ENCODE measurements at places on chromosomes 3 and 15. TPM values are rescaled to one million over a fixed set of nuclear protein-coding genes. Genes with fewer than 3 reads are reported as not detected.

DNA sequence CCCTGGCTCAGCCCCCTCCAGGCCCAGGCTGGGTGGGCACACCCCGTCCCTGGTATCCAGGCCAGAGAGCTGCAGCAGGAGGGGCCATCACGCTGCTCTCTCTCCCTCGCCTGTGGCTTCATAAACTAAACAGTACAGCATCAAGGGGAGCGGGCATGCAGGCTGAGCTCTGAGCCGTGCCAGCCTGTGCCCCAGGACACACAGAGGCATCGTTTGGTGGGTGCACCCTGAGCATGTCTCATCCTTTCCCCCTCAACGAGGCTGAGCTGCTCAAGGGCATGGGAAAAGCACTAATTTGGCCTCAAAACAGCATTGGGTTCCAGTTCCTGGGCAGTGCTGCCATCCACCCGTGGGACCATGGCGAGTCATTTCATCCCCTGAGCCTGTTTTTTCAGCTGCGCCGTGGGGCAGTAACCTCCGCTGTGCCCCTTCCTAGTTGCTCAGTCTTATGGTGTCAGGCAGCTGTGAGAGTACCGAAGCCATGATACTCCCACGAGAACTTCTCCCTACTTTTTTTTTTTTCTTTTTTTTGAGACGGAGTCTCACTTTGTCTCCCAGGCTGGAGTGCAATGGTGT, 79.6 kb downstream of the CPN2 start:
- H3K27ac ChIP-seq = peak overlapping the region; percentile 91
- H3K27me3 ChIP-seq = peaks cover 7% of the 10 kb centered on the region
- no peak overlapping the region for H3K4me3 ChIP-seq
- no peaks in the 10 kb centered on the region for H3K36me3 ChIP-seq
- no peak for DNase-seq

- DNase-seq = no peak
- no peaks in the 10 kb centered on the region for H3K4me1 ChIP-seq
- no peak overlapping the region for H3K27ac ChIP-seq
These were observed 138.6 kb downstream of the FMN1 start for GRCh38 chr15:33055962-33056361.

DNA sequence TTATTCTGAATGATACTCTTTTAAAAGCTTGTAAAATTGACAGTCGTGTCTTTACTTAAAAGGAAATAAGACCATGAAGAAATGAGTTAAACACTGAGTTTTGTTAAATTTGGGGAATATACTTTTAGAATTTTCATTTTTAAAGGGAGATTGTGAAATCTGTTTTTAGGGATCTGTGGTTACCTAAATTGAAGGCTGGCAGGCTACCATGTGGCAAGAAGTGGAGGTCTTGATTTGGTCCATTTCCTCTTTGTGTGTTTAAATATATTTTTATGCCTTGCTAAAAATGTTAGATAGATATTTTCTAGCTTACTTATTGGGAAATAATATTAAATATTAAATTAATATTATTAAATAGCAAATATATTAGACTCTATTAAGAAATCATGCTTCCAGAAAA, 36.6 kb upstream of the SLC22A13 start:
- peaks cover 23% of the 10 kb centered on the region for H3K4me1 ChIP-seq
- H3K36me3 ChIP-seq = peaks cover 45% of the 10 kb centered on the region
- H3K27ac ChIP-seq = peak overlapping the region; percentile 31
- no peaks in the 10 kb centered on the region for H3K27me3 ChIP-seq

- H3K36me3 ChIP-seq = no peaks in the 10 kb centered on the region
- H3K4me3 ChIP-seq = no peak overlapping the region
- DNase-seq = no peak
- no peak overlapping the region for H3K27ac ChIP-seq
- peaks cover 33% of the 10 kb centered on the region for H3K4me1 ChIP-seq
These were observed 45.8 kb upstream of the FLNB start for GRCh38 chr3:57962448-57962834.

GRCh38 chr3:65901226-65901625, 137.5 kb downstream of the MAGI1 start:
- DNase-seq = no peak
- H3K4me3 ChIP-seq = no peak overlapping the region
- no peaks in the 10 kb centered on the region for H3K36me3 ChIP-seq

DNA sequence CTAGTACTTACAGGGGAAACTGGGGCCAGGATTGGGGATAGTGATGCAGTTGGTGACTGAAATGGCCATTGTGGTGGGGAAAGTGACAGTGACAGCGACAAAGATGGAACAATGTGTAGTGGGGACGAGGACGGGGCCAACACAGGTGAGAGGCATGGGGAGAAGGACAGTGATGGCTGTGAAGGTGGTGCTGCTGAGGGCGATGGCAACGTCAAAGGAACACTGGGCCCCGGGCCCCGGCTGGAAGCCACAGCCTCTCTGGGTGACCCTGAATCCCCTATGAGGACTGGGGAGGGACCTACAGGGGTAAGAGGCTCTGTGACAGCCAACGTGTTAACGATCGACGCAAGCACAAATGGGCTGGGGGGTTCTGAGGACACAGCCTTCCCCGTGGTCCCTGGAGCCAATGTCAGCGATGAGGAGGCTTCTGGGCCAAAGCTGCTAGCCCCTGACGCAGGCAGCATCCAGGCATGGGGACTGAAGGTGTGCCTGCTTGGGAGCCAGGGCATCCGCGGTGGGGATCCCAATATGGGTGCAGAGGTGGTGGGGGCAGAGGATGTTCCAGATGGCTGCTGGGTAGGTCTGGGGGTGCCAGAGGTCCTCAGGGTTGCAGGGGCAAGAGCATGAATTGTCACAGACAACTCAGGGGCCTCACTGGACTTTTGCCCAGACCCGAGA, 25.2 kb upstream of the GOLGA6C start:
- no peak overlapping the region for H3K4me3 ChIP-seq
- no peaks in the 10 kb centered on the region for H3K36me3 ChIP-seq
- DNase-seq = no peak
- H3K27ac ChIP-seq = no peak overlapping the region
- no peaks in the 10 kb centered on the region for H3K4me1 ChIP-seq

- peak overlapping the region; percentile 100 for H3K27ac ChIP-seq
- no peaks in the 10 kb centered on the region for H3K27me3 ChIP-seq
- peaks cover 23% of the 10 kb centered on the region for H3K36me3 ChIP-seq
- H3K4me1 ChIP-seq = peaks cover 41% of the 10 kb centered on the region
- peak overlapping the region; percentile 99 for H3K4me3 ChIP-seq
- no peak for DNase-seq
These were observed 3.7 kb downstream of the MEIS2 start for GRCh38 chr15:37096558-37097143.

DNA sequence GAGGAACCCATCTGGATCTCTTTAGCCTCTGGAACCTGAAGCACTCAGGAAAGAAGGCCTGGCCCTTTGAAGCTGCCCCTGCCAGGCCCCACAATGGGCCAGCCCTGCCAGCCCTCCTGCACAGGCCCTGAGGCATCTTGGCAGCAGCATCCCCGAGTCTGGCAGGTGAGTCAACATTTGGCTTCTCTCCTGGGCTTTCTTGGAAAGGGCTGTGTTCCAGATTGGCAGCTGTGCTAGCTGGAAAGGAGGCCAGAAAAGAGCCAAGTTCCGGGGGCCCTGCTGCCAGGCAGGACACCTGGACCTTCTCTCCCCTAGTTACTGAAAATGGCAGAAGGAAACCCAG, 187.2 kb downstream of the SHQ1 start:
- no peak overlapping the region for H3K4me3 ChIP-seq
- H3K36me3 ChIP-seq = no peaks in the 10 kb centered on the region
- H3K4me1 ChIP-seq = peaks cover 38% of the 10 kb centered on the region
- H3K27ac ChIP-seq = peak overlapping the region; percentile 57
- H3K27me3 ChIP-seq = peaks cover 4% of the 10 kb centered on the region
- peak; percentile 92 for DNase-seq

DNA sequence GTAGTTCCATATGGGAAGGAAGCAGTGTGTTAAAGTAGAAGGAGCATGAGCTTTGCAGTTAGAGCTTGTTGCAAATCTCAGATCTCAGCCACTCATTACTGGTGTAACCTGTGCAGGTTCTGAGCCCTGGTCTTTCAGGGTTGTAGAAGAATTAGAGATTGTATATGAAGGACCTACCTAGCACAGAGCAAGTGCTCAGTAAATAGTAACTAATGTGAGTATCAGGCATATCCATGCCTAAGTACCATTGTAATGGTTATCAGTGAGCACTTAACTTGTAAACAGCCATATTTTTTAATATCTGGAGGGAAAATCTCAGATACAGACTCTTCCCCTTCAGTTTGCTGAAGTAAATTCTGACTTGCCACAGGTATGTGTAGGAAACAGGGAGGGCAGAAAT, 59.3 kb downstream of the MAP6D1 start:
- no peak for DNase-seq
- H3K4me3 ChIP-seq = no peak overlapping the region
- peaks cover 17% of the 10 kb centered on the region for H3K36me3 ChIP-seq
- no peaks in the 10 kb centered on the region for H3K27me3 ChIP-seq

DNA sequence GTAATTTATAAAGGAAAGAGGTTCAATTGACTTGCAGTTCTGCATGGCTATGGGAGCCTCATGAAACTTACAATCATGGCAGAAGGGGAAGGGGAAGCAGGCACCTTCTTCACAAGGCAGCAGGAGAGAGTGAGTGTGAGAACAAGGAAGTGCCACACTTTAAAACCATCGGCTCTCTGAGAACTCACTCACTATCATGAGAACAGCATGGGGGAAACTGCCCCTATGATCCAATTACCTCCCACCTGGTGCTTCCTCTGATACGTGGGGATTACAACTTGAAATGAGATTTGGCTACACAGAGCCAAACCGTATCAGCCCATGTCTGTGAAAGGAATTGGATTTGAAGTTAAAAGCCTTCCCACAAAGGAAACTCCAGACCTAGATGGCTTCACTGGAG, 39.1 kb downstream of the TKT start:
- no peak overlapping the region for H3K4me3 ChIP-seq
- no peak for DNase-seq
- no peak overlapping the region for H3K27ac ChIP-seq
- no peaks in the 10 kb centered on the region for H3K36me3 ChIP-seq
- H3K4me1 ChIP-seq = peaks cover 7% of the 10 kb centered on the region

DNA sequence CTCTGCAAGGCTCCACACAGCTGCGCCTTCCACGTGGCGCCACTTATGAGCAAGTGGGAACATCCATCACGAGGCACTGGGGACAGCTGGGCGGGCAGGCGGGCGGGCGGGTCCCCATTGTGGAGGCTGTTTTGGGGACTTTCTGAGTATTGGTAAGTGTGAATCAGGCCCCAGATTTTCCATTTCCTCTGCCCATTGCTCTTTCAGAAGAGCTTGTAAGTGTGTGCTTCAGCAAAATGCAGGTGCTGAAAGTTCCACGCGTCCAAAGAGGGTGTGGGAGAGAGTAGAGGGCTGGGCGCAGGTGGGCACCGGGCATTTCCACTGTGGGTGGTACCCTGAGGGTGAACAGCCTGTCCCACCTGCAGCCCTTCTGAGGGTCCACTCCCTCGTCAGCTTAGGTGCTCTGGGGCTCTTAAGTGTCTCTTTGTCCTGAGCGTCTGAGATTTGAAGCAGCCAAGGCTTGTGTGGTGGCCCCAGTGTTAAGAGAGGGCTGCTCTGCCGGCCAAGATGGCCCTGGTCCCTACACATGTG, 177.1 kb downstream of the RPLP1 start:
- no peaks in the 10 kb centered on the region for H3K36me3 ChIP-seq
- H3K4me3 ChIP-seq = no peak overlapping the region
- DNase-seq = peak; percentile 53
- H3K27ac ChIP-seq = no peak overlapping the region

GRCh38 chr3:64291345-64291744, 66.1 kb upstream of the PRICKLE2 start:
- peak overlapping the region; percentile 16 for H3K27ac ChIP-seq
- no peak for DNase-seq
- H3K27me3 ChIP-seq = no peaks in the 10 kb centered on the region
- no peak overlapping the region for H3K4me3 ChIP-seq

DNA sequence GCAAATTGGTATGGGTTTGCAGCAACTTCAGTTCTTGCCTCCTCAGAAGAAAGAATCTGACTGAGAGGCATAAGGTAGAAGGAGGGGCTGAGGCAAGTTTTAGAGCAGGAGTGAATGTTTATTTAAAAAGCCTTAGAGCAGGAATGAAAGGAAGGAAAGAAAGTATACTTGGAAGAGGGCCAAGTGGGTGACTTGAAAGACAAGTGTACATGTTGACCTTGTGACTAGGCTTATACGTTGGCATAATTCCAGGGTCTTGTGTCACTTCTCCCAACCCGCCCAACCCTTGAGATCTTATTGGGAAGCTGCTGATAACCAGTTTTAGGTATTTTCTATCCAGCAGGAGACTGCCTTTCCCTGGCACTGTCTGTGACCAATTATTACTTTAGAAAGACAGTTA, 436.9 kb upstream of the ZNF717 start:
- no peak overlapping the region for H3K27ac ChIP-seq
- no peaks in the 10 kb centered on the region for H3K36me3 ChIP-seq
- H3K4me1 ChIP-seq = peaks cover 7% of the 10 kb centered on the region
- peaks cover 4% of the 10 kb centered on the region for H3K27me3 ChIP-seq
- H3K4me3 ChIP-seq = no peak overlapping the region
- no peak for DNase-seq

DNA sequence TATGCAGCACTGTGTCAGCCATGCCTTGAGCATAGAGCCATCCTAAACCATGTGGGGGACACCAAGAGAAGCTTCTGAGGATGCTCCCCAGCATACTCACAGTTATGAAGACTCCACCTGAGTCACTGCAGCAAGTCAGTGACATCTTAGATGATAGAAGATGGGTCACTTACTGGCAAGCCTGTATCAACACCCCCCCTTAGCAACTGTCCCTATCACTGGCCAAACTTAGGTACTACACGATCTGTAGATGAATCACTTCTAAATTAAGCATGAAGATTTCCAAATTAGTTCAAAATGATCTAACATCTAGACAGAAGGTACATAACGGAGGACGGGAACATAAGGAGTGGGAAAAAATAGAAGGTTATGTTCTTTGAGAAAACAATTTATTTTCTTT, 13.2 kb upstream of the LMCD1 start:
- H3K36me3 ChIP-seq = peaks cover 12% of the 10 kb centered on the region
- no peak overlapping the region for H3K4me3 ChIP-seq
- peaks cover 79% of the 10 kb centered on the region for H3K4me1 ChIP-seq
- no peaks in the 10 kb centered on the region for H3K27me3 ChIP-seq

Gene SERINC4
- total RNA-seq = not detected

Gene AMT
- 9.4 TPM for total RNA-seq

Gene SYNPR
- not detected for total RNA-seq
